ENCODE measurements at places on chromosomes 12 and 14.

- DNase-seq = no peak
These were observed 104.4 kb upstream of the PARP11 start for GRCh38 chr12:3977621-3978020.

DNA sequence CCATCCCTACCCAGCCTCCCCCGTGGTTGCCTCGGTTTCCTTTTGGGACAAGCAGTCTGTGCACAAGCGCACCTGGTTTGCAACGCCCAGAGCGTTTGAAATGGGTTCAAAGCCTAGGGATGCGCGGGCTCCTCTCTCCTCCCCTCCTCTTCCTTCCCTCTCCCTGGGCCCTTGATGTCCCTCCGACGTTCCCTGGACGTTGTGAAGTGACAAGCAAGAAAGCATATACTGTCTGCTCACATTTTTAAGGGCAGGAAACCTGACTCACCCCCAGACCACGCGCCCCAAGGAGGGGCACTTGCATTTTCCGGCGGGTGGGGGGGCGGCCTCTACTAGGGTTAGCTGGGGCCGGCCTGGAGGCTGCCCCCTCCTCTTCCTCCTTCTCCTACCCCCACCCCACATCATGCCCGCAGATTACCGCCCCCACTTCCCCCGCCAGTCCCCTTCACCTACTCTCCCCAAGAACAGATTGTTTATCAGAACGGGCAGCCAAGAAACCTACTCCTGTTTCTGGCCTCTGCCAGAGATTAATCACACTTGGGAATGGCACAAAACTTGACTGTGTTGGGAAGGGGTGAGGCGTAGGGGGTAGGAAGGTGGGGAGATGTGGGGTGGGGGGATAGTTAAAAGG lies 9.5 kb upstream of the IRF2BPL start:
- DNase-seq = peak; percentile 54

DNA sequence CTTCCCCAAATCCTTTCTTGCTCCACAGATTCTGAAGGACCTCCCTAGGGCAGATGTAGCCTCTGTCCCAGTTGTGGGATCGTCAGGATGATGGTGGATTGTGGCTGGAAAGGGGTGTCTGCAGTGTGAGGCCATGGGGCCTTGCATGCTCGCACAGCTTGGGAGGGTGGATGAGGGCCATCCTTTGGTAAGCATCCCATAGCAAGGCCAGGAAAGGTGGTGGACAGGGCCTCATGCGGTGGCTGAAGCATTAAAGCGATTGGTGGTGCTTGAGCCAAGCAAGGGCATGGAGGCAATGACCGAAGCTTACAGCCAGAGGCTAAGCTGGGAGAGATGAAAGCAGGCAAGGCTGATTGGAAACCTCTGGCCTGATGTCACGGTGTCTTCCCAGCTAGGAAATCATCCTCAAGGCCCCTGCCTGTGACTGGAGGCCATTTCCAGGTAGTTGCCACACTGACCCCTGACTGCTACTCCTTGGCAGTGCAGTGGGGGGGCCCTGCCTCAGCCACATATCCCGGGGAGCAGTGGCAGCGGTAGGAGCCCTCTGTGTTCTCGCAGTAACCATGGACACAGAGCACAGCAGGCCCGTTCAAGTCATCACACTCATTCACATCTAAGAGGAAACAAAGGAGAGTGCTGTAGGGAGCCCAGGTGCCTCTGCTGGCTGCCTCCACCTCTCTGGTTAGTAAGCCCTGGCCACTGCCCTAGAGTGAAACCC lies 7.0 kb downstream of the ISCA2 start:
- no peak for DNase-seq

- no peak for DNase-seq
These were observed 479.8 kb downstream of the ZFP36L1 start for GRCh38 chr14:68312884-68313610.

DNA sequence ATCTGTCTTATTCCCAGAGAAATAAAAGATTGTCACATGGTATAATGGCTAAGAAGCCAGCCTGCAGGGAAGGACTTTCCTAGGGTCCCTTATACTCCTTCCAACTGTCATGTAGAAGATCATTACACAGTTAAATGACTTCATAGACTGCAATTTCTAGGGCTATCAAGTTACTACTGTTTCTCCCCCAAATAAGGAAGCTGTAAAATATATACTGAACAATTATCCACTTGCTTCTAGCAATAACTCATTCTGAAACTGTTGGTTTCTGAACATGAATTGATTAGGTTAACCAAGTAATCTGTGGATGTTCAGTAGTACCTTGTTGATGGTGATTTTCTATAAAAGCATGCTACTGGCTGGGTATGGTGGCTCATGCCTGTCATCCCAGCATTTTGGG lies 44.6 kb downstream of the A2ML1 start:
- no peak for DNase-seq

DNA sequence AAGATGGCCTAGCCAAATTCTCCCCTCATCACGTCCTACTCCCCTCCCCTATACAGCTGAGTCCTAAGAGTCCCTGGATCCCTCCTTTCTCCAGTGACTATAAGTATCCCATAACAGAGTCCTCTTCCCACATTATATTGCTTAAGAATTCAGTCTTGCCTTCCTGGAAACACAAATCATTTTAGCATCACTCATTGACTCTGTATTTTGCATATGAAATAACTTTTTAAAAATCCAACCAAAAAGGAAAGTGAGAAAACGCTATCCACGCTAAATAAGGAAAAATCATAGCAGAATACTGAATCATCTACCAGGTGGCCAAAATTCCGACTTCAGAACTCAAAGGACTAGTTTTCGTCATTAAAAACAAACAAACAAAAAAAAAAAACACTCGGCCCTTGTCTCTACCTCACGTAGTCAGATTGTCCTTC lies 130.2 kb downstream of the GCH1 start:
- DNase-seq = no peak

GRCh38 chr12:42372154-42372791 lies 46.3 kb downstream of the PPHLN1 start:
- no peak for DNase-seq

All from H1 (cell line).